Activated T-cell treated with anti-CD3 and anti-CD28 coated beads, Interleukin-2, amount 50 U/mL, for 72 hours (primary cell): ENCODE measurements at places on chromosomes 6 and 20. TPM values are rescaled to one million over a fixed set of nuclear protein-coding genes. Genes with fewer than 3 reads are reported as not detected.
A peak's percentile ranks its signal among the peaks of the same experiment; 100 is the strongest.

The SLC26A8 gene
- 0.44 TPM for total RNA-seq

- no peak for DNase-seq
- H3K4me1 ChIP-seq = no peaks in the 10 kb centered on the region
- H3K27ac ChIP-seq = no peak overlapping the region
Observed at GRCh38 chr6:10613723-10614122, 80.7 kb downstream of the C6orf52 start.

The EPPIN gene
- not detected for total RNA-seq

The CALHM6 gene
- 6.0 TPM for total RNA-seq

GRCh38 chr6:11025921-11026635 is 18.0 kb downstream of the ELOVL2 start:
- H3K27me3 ChIP-seq = peaks cover 45% of the 10 kb centered on the region
- no peak overlapping the region for H3K27ac ChIP-seq
- H3K36me3 ChIP-seq = no peaks in the 10 kb centered on the region

The GATA5 gene
- total RNA-seq = not detected

DNA sequence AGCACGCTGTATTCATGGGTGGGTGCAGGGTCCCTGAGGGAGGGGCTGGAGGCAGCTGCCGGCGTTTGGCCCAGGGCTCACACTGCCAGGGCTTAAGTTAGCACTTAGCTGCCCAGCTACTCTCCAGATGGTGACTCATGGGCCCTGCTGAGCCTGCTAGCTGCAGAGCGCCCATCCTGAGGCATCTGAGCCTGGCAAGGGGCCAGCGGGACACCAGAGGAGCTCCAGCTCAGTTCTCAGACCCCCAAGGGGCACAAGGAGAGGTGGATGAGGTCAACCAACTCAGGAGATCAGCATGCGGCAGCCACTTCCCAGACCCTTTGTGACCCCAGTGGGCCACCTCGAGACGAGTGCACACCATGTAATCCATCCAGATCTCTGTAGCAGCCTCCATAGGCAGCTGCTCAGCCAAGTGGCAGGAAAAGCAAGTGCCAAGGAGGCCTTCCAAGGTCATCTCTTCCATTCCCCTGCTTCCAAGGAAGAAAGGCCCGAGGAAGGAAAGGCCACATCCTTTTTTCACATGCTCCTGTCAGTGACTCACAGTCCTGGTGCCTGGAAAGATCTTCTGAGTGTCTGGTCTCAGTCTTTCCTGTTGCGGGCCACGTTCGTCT is 35.3 kb downstream of the FOXP4 start:
- no peak overlapping the region for H3K27ac ChIP-seq
- DNase-seq = no peak
- no peak overlapping the region for H3K4me3 ChIP-seq
- H3K27me3 ChIP-seq = no peaks in the 10 kb centered on the region
- H3K4me1 ChIP-seq = no peaks in the 10 kb centered on the region
- H3K36me3 ChIP-seq = no peaks in the 10 kb centered on the region

The BANF2 gene
- not detected for total RNA-seq

- H3K27me3 ChIP-seq = no peaks in the 10 kb centered on the region
- peak; percentile 22 for DNase-seq
- H3K4me3 ChIP-seq = peak overlapping the region; percentile 47
- peaks cover 3% of the 10 kb centered on the region for H3K36me3 ChIP-seq
- peaks cover 22% of the 10 kb centered on the region for H3K4me1 ChIP-seq
- H3K27ac ChIP-seq = peak overlapping the region; percentile 19
Observed at GRCh38 chr6:130202782-130203181, 20.0 kb downstream of the SAMD3 start.

The EDN1 gene
- 0.12 TPM for total RNA-seq

The OOEP gene
- total RNA-seq = 0.76 TPM

- peaks cover 54% of the 10 kb centered on the region for H3K36me3 ChIP-seq
- H3K27ac ChIP-seq = peak overlapping the region; percentile 64
- no peaks in the 10 kb centered on the region for H3K27me3 ChIP-seq
- peaks cover 61% of the 10 kb centered on the region for H3K4me1 ChIP-seq
Observed at GRCh38 chr20:44956410-44956809, 3.8 kb downstream of the TOMM34 start.

The SAMD3 gene
- 3.8 TPM for total RNA-seq

DNA sequence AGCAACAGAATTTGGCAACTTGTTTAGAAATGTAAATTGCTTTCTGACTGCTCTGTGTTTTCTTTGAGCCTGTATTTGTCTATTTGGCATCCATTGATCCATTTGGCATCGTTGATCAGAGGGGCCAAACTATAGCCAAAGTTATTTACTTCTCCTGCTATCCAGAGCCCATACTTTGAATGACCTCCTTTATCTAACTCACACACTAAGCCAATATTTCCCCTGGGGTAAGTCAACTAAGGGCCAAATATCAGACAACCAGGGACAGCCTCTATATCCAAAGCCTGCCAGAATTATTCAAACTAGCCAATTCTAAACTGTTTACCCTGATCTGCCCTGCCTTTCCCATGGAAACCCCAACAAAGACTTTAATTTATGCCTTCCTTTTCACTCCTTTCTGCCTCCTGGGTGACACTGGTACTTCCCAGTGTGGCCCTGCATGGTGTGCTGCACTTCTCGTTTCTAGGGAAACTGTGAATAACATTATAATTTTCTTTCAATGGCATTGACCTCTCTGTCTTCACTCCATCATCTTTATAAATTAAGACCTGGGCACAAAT is 19.8 kb upstream of the ZNF184 start:
- no peak overlapping the region for H3K27ac ChIP-seq
- H3K36me3 ChIP-seq = peaks cover 1% of the 10 kb centered on the region
- DNase-seq = no peak

- no peak for DNase-seq
- peaks cover 5% of the 10 kb centered on the region for H3K27me3 ChIP-seq
- no peaks in the 10 kb centered on the region for H3K4me1 ChIP-seq
- H3K36me3 ChIP-seq = no peaks in the 10 kb centered on the region
Observed at GRCh38 chr6:22231616-22232015, 65.2 kb downstream of the PRL start.

The OR14J1 gene
- total RNA-seq = not detected

The ALDH5A1 gene
- 14.7 TPM for total RNA-seq

The HLA-DRA gene
- total RNA-seq = 18.8 TPM

The CRISP2 gene
- total RNA-seq = not detected

- H3K4me3 ChIP-seq = no peak overlapping the region
- H3K27ac ChIP-seq = no peak overlapping the region
- no peaks in the 10 kb centered on the region for H3K4me1 ChIP-seq
- no peaks in the 10 kb centered on the region for H3K27me3 ChIP-seq
- DNase-seq = no peak
Observed at GRCh38 chr6:130965656-130966055, 97.4 kb downstream of the EPB41L2 start.

DNA sequence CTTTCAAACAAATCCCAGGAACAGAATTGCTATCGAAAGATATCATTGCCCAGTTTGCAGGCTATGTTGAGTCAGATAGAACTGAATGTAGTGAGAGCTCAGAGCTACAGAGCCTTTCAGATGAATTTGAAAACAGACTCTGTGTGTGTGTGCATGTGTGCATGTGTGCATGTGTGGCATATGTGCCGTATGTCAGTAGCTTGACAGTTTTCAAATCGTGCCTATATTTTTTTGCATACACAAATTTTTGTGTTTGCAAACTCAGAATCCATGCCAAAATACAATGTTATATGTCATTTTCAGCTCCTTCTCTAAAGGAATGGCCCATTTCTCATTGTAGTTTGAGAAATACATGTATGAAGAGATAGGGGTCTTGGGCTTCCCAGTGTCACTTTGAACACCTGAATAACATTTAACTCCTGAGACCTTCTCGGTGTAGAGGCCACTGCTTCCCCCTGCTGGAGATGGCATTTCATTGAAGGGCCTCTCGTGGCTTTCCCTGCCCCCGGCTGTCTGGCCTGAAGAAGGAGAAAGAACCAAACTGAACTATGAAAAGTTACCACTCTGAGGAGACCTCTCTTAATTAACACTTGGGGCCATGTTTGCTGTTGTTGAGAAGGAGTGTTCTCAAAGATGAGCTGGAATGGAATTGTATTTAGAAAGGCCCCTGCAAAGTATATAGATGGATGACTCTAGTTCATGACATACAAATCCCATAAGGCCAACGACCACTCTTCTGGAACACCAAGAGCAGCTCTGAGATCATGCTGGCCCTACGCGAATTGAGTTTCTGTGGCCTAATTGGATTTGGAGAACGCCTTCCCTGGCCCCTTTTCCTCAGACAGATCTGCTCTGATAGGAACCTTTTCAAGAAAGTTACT is 58.7 kb downstream of the VAPB start:
- no peaks in the 10 kb centered on the region for H3K27me3 ChIP-seq
- H3K27ac ChIP-seq = no peak overlapping the region
- peaks cover 2% of the 10 kb centered on the region for H3K36me3 ChIP-seq
- peaks cover 6% of the 10 kb centered on the region for H3K4me1 ChIP-seq
